ENCODE measurements at places on chromosomes 3 and 15. TPM values are rescaled to one million over a fixed set of nuclear protein-coding genes. Genes with fewer than 3 reads are reported as not detected.

The GOLGA6L4 gene
- under 0.01 TPM for total RNA-seq

The CD47 gene
- 160 TPM for total RNA-seq

The AMIGO3 gene
- 1.6 TPM for total RNA-seq

DNA sequence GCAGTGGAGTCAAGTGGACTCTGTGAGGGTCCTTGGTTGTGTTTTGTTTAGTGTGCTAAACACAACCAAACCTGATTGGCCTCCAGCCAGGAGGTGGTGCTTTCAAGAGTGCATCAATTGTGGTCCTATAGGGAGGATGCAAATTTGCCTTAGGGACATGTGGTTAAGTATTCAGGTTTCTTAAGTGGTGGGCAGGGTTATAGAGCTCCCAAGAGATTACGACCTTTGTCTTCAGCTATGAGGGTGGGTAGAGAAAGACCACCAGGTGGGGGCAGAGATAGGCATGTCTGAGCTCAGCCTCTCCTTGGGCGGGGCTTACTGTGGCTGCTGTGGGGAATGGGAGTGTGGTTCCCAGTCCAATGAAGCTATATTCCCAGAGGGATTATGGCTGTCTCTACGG is 186.6 kb downstream of the SQOR start:
- DNase-seq, result no peak

GRCh38 chr15:90895571-90896117 is 7.5 kb upstream of the MAN2A2 start:
- DNase-seq, result no peak

GRCh38 chr15:64921711-64922110 is 10.0 kb downstream of the ANKDD1A start:
- DNase-seq, result no peak

DNA sequence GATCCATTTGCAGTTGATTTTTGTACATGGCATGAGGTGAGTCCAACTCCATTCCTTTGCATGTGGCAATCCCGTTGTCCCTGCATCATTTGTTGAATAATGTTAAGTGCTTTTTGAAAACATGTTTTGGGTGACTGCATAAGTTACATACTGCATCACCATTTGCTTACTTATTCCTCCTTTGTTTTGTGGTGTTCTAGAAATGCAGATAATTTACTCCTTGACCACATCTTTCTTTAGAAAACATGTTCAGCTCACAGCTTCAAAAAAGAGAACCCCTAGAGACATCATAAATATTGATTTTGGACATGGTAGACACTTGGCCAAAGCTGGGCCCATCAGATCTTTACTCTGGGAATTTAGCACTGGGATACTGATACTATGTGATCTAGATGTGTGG is 135.3 kb upstream of the DAZL start:
- no peak for DNase-seq

DNA sequence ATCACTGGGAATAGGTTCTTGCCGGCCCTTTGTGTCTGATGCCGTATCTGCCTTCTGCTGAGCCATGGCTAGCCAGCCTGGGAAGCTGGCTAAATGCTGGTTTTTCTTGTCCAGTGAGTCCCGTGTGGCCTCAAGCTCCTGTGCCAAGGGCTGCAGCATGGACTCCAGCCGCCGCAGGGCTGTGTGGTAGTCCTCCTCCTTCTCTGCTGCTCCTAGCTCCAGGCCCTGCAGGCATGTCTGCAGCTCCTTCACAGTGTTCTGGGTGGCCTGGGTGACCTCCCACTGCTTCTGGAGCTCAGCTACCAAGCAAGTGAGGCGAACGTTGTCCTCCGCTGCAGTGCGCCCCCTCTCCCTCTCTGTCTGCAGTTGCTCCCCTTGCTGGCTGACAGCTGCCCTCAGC is 24.9 kb downstream of the CXCR6 start:
- no peak for DNase-seq

GRCh38 chr3:99639579-99639978 is 1.2 kb downstream of the COL8A1 start:
- peak; percentile 10 for DNase-seq

GRCh38 chr3:48748754-48749153 is 31.7 kb upstream of the IP6K2 start:
- DNase-seq, result no peak

DNA sequence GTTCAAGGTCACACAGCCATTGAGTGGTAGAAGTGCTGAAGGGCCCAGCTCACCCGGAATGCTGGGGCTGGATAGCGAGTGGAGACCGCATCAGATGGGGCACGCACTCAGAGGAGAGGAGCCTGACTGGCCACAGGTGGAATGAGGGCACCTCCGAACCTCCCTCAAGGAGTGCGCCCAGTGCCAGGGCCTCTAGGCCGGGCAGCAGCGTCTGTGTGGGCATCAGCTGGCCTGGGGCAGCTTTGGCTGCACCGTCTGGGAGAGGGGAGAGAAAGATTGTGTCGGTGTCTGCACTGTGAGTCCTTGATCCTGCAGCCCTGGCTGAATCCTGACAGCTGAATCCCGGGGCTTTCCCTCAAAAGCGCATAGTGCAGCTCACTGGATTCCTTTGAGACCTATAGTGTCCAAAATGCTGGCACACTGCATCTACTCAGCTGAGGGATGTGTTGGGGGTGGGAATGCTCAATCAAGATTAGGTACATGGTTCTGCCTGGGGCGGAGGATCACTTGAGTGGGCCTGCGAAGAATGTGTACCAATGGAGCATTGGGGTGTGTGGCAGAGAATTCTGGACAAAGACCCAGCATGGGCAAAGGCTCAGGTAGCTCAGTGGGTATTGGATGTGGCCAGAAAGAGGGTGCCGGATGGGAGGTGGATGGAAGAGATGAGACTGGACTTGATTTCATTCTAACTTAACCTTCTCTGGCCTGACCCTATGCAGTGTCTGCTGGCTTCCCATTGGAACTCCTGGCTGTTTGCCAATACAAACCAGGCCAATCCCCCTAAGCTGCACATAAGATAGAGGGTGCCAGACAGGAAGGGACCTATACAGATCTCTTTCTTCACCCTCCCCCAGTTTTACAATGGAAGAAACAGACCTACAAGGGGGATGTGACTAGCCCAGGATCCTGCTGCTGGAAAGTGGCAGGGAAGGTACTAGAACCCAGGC is 950 bp downstream of the ANKDD1A start:
- DNase-seq, result no peak

DNA sequence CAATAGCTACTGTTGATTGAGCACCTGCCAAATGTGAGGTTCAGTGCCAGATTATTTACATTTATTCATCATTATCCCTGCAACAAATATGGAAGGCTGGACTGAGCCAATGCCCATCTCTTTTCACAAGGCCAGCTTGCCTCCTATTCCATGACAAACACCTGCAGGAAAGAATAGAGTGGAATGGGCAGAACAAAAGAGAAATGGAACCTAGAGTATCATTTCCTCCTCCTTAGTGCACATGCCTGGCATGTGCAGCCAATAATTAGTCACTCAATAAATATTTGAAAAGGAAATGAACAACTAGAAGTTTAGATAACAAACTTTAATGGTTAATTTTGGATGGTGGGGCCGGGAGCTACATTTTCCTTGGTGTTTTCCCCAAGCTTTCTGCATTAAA is 61.4 kb upstream of the MYRIP start:
- no peak for DNase-seq

DNA sequence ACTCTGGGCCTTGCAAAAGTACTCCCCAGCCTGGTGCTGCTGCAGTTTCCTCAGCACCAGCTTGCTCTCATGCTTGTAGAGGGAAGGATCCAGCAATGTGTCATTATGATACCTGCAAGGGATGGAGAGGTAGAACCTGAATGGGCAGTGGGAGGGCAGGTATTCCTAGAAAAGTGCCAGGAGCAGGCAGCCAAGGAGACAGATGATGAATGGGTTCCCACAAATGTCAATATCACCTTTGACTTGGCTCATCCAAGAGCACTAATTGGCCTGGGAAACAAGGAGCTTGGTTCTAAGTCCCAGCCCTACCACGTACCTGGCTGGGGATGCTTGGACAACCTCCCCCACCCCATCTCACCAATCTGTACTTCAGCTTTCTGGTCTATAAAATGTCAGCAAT is 9.4 kb downstream of the CILP start:
- no peak for DNase-seq

- no peak for DNase-seq
Measured at GRCh38 chr3:97763586-97764406, 762 bp upstream of the ARL6 start.

GRCh38 chr15:91491101-91491950 is 362.2 kb upstream of the SLCO3A1 start:
- DNase-seq, result peak; percentile 25

- no peak for DNase-seq
Measured at GRCh38 chr3:178206521-178206920, 329.7 kb upstream of the KCNMB2 start.
